ENCODE measurements at places on chromosomes 12 and 14.

- ATAC-seq, result peak; percentile 6
Observed at GRCh38 chr12:53221203-53222080, 10.6 kb downstream of the RARG start.

DNA sequence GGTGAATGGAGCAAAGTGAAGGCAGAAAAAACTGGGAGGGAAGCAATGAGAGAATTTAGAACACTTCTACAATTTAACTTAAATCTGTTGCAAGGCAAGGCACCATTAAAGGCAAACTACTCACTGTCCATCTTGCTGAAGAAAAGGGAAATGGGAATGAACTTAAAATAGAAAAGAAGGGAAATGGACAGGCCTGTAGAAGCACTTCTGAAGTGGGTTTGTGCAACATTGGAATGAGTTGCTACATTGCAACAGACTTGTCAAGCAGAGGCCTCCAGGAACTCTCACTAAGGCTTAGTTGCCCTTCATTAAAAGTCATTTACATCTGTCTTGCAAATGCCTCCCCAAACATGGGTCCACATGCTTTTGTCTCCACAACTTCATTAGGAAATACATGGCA, 13.7 kb upstream of the OR10AD1 start:
- ATAC-seq, result no peak

GRCh38 chr12:47967461-47968321, 4.3 kb downstream of the TMEM106C start:
- no peak for ATAC-seq

DNA sequence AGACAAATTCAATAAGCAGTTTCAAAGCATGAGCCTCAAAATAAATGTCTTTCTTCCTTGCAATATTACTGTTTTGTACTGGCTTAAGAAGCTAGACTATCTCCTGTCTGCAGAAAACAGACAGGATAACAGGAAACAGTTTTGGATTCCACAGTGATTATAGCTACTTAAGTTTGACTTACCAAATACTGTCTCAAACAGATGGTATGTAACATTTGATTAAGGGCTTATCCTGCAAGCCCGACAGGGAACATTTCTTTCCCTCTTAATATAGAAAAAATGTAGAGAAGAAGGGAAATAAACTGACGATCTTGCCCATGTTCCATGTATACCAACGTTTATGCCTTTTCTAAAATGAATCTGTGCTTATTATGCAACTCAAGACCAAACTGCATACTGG, 179.9 kb upstream of the EEA1 start:
- ATAC-seq, result no peak

DNA sequence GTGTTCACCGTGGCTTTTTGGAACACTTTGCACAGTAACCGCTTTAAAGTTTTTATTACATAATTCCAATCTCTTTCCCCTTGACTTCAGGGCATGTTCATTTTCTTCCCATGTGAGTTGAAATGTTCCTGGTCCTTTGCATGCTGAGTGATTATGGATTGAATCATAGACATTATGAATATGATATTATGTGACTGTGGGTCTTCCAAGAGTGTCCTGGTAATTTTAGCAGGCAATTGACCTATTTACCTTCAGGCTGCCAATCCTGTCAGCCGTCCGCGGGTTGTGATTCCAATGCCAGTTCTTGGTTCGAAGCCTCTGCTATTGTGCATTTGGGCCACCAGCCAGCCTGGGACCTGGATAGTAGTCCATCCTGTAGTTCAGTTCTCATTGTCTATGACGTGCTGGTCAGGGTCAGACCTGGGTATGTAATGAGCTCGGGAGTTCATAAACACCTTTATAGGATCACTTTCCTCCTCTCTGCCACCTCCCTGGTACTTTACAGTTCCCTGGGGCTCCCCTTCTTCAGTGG, 32.6 kb upstream of the DDX11 start:
- ATAC-seq, result no peak

- no peak for ATAC-seq
Observed at GRCh38 chr14:99810559-99810874, 17.3 kb downstream of the EML1 start.

GRCh38 chr12:126582231-126582630, 1517.0 kb downstream of the AACS start:
- no peak for ATAC-seq

DNA sequence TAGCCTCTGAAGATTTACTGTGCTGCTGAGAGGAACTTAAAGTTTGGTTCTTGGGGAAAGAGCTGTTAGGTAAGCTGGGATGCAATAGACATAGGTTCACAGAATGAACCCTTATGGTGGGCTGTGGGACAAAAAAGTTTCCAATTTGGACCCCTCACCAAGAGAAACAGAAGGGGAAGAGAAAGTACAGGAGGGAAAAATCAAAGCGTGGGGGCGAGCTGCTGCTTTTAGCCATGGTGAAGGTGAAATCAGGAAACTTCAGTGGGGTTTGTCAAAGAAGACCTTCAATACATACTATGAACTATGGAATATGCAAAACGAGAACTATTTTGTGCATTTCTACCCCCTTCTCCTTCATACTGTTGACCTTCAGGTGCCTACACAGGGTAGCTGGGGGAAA, 10.6 kb upstream of the NINJ2 start:
- no peak for ATAC-seq

DNA sequence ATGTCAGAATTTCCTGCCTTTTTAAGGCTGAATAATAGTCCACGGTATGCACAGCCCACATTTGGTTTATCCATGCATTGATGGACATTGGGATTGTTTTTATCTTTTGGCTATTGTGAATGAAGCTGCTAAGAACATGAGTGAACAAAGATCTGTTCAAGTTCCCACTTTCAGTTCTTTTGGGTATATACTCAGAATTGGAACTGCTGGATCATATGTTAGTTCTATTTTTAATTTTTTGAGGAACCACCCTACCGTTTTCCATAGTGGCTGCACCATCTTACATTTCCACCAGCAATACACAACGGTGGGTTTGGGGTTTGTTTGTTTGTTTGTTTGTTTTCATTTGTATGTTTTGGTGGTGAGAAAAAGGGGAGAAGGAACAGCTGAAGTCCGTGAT, 6.4 kb downstream of the GPR68 start:
- ATAC-seq, result no peak

GRCh38 chr14:22739423-22739822, 27.1 kb upstream of the OXA1L start:
- ATAC-seq, result no peak

DNA sequence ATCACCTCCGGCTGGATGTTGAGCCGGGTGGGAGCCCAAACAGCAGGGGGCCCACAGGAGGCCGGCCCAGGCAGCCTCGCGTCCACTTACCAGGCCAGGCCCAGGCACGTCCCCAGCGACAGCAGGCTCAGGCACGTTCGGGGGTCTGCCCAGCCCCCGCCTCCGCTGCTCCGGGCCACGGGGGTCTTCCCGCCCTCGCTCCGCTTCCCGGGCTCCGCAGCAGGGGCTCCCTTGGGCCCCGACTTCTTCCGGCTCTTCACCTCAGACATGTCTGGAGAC, 216 bp downstream of the IKBIP start:
- ATAC-seq, result peak; percentile 10

DNA sequence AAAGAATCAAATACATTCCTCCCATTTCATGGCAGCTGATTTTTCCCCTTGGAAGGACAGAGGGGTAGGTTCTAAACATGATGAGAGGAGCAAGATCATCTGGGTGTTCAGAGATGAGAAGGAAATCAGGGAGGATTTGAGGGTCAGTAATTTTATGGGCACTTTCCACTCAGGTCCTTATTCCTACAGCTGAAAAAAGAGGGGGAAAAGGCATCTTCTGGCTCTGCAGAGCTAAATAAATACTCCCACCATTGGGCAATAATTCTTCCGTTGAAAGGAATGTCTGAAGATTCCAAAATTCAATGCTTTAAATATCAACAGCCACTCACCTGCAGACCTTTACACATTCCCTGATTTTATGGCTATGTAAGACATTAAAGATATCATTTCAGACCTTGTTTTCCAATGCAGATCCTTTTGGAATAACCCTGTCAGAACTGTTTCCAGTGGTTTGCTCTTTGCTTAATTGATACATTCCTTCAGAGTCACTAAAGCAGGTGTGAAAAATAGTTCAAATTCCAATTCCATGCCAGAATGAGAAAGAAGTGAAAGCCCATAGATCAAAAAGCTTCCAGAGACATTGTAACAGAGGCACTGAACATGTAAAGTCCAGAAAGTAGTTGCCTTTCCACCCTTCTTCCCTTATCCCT, 233.3 kb upstream of the KRR1 start:
- no peak for ATAC-seq

DNA sequence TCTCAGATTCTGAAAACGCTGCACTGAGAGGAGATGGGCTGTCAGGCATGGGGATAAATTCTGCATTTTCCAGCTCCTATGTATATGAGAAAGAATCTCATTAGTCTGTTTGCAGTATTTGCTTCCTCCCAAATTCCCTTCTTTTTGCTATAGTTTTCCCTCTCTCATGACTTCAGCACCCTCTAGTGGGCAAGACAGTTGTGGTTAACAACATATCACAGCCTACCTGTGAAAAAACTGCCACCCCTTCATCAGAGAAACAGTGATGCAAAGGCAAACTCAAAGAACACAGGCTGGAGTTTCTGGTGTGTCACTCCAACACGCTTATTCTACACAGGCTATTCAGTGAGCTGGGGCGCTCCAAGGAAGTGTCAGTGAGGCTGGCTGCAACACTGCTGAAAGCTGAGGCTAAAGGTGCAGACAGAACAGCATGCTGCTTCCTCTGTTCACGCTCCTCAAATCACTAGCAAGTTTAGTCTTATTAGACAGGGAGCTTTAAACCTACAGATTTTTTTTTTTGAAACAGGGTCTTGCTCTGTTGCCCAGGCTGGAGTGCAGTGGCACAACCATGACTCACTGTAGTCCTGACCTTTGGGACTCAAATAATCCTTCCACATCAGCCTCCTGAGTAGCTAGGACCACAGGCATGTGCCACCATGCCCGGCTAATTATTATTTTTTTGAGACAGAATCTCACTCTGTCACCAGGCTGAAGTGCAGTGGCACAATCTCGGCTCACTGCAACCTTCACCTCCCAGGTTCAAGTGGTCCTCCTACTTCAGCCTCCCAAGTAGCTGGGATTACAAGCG, 19.3 kb downstream of the ZC2HC1C start:
- ATAC-seq, result peak; percentile 44

GRCh38 chr12:124792961-124793441, 70.7 kb downstream of the SCARB1 start:
- no peak for ATAC-seq

DNA sequence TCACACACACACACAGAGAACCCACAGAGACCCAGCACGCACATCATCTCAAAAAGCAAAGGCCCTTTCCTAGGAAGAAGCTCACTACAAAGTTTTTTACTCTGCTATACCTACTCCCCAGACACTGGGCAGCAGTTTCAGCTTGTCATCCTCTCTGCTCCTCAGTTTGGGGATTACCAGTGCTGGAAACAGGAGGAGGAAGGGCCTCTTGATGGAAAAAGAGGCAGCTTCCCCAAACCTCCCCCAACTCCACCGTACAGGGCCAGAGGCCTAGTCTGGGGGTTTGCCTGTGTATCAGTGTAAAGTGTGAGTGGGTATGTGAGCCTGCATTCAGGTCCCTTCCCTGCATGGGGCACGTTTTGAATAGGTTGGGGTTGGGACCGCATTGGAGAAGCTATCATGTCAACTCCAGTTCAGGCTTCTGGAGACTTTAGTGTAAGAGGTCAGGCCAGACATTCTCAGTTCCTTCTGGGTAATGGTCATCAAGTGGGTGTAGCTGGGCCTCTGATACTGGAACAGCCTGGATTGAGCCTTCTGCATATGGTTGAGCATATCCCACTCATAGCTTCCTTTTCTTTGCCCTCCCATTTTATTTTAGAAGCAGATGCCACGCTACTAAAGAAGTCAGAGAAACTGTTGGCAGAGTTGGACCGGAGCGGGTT, 1.2 kb downstream of the REM2 start:
- no peak for ATAC-seq

GRCh38 chr14:25841226-25841625, 756.6 kb downstream of the NOVA1 start:
- ATAC-seq, result no peak

DNA sequence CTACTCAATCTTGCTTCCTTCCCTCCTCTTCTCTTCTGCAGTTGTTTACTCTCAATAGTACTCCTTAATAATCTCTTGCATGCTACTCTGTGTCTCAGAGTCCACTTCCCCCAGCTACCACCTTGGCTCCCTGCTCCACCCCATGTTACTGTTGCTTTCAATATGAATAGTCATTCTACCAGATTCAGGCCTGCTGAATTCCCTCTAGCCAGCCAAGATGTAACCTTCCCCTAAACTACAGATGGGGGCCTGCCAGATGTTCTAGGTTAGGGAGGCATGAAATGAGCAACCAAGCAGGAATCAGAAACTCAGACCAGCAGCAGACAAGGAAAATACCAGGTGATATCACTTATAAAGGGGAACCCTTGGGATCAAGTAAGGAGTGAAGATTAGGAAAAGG, 392.1 kb upstream of the DDHD1 start:
- no peak for ATAC-seq

- no peak for ATAC-seq
Observed at GRCh38 chr14:66572826-66573225, 64.9 kb downstream of the GPHN start.

GRCh38 chr14:77804592-77804991, 4.7 kb downstream of the ADCK1 start:
- no peak for ATAC-seq

- peak; percentile 39 for ATAC-seq
Observed at GRCh38 chr12:132827763-132828703, 636 bp downstream of the GOLGA3 start.

- ATAC-seq, result no peak
Observed at GRCh38 chr12:1007994-1008393, 17.0 kb downstream of the ERC1 start.

- ATAC-seq, result no peak
Observed at GRCh38 chr12:9843407-9843806, 16.1 kb downstream of the KLRF1 start.

- no peak for ATAC-seq
Observed at GRCh38 chr14:53714495-53715192, 242.0 kb downstream of the BMP4 start.

DNA sequence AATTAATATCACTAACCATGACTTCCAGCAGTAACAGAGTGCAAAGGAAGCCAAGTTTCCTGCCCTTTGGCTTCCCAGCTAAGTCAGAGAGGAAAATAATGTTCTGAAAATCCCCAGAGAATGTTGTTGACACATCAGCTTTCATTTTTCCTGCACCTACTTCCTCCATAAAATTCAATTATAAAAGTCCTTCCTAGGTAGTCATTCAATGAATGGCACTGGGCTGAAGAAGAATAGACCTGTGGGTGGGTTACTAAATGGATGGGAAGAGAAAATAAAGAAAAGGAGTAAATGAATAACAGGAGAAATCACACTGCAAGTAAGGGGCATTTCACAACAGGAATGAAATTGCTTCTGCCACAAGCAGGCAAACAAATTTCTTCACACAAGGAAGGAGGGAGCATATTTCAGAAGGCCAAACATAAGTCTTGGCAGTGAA, 73.2 kb upstream of the MDM1 start:
- ATAC-seq, result no peak

- ATAC-seq, result no peak
Observed at GRCh38 chr14:104587641-104588040, 8.1 kb downstream of the C14orf180 start.

DNA sequence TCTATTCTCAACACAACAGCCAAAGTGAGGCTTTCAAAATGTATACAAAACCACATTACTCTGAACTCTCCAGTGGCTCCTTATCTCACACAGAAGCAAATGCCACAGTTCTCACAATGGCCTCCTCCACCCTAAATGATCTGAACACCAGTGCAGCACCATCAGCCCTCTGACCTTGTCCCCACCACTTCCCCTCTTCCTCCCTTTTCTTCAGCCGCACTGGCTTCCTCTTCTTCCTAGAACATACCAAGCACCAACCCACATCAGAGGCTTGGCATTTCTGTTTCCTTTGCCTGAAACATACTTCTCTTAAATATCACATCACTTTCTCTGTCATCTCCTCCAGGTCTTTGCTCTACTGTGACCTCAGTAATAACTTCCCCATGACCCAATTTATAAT, 66.3 kb downstream of the GPR135 start:
- ATAC-seq, result peak; percentile 9

Measured in activated CD4-positive, CD25-positive, alpha-beta regulatory T cell treated with anti-CD3 and anti-CD28 coated beads, Interleukin-2, amount 50 U/mL, for 24 hours (primary cell).